ENCODE measurements at places on chromosomes 11 and 22. TPM values are rescaled to one million over a fixed set of nuclear protein-coding genes. Genes with fewer than 3 reads are reported as not detected.
A peak's percentile ranks its signal among the peaks of the same experiment; 100 is the strongest.

The KRTAP5-9 gene
- polyA plus RNA-seq = 0.09 TPM

DNA sequence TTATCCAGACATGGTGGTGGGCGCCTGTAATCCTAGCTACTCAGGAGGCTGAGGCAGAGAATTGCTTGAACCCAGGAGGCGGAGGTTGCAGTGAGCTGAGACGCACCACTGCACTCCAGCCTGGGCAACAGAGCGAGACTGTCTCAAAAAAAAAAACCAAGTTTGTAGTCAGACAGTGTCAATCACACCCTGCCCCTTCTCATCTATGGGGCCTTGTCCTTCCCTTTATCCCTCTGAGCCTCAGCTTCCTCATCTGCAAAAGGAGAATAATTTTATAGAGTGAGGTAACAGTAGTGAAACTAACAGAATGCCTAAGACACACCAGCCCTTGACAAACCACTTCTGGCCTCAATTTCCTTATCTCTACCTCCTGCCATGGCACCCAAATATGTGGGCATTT lies 10.7 kb downstream of the BCL9L start:
- peaks cover 94% of the 10 kb centered on the region for H3K4me1 ChIP-seq
- H3K27me3 ChIP-seq = no peaks in the 10 kb centered on the region
- H3K27ac ChIP-seq = peak overlapping the region; percentile 98
- no peak for DNase-seq
- no peaks in the 10 kb centered on the region for H3K36me3 ChIP-seq

The OR51B2 gene
- not detected for polyA plus RNA-seq

DNA sequence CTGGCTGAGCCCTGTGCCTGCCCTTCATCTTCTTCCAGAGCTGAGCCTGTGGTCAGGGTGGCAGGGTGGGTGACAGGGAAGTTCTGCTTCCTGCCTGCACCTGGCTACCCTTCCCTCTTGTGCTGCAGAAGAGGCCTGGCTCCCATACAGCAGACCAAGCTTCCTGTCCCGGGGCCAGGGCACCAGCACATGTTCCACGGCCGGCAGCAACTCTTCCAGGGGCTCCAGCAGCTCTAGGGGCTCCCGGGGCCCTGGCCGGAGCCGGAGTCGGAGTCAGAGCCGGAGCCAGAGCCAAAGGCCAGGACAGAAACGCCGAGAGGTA lies 15.0 kb downstream of the ROBO3 start:
- H3K36me3 ChIP-seq = no peaks in the 10 kb centered on the region
- no peaks in the 10 kb centered on the region for H3K4me1 ChIP-seq
- no peak overlapping the region for H3K4me3 ChIP-seq
- no peak overlapping the region for H3K27ac ChIP-seq

GRCh38 chr11:72254299-72254993 lies 10.5 kb upstream of the PHOX2A start:
- H3K4me1 ChIP-seq = no peaks in the 10 kb centered on the region
- H3K27me3 ChIP-seq = peaks cover 4% of the 10 kb centered on the region
- no peak overlapping the region for H3K27ac ChIP-seq
- H3K36me3 ChIP-seq = no peaks in the 10 kb centered on the region
- no peak overlapping the region for H3K4me3 ChIP-seq
- DNase-seq = no peak

DNA sequence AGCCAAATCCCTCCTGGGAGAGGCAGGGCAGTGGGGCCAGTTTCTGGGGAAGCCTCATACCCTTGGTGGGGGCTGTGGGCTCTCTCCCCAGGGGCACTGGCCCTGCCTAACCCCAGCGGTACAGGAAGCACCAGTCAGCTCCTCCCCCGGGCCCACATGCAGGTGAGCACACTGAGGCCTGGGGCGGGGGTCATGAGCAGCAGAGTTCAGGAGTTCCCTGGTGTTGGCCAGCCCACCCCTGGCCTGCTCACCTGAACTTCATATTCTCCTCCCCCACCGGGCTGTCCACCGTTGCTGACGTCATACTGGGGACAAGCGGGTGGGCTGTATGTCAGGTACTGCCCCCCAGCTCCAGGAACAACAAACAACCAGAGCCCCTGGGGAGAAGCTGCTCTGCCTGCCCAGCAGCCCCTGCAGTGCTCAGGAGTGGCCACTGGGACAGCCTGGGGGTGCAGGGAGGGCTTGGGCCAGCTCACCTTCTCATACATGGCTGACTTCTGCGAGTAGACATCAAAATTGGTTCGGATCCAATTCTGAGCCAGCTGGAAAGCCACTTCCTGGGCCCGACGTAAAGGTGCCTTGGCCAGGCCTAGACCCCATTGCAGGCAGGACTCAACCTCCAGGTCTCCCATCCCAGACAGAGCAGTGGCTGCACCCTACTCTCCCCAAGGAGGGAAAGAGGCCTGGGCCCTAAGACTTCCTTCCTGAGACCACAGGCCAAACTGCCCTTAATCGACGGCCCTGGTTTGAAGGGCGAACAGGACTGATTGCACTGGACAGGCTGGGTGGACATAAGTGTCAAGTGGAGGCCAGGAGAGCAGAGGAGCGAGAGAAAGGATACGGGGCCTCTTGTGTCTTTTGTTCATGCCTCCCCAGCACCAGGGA lies 20.8 kb downstream of the TREH start:
- peaks cover 7% of the 10 kb centered on the region for H3K4me1 ChIP-seq
- H3K27me3 ChIP-seq = no peaks in the 10 kb centered on the region

Data from psoas muscle (tissue), 8 donors.